ENCODE measurements at places on chromosomes 5 and 9. TPM values are rescaled to one million over a fixed set of nuclear protein-coding genes. Genes with fewer than 3 reads are reported as not detected.
A peak's percentile ranks its signal among the peaks of the same experiment; 100 is the strongest.

The SV2C gene
- total RNA-seq: 0.07 TPM

DNA sequence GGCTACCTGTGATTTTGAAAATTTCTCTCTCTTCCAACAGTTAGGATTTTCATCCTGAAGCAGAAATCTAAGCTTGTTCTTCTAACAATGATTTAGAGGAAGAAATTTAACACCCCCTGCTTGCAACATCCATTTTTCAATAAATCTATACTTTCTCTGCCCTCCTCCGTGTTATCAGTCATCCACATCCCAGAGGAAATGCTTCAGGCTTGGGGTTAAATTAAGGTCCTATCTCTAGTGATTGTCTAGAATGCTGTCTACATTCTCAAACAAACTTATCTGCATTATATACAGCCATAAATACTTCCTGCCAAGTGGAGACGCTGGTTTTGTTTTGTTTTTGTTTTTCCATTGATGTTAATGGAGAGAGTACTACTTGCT is 371.0 kb downstream of the CSNK1G3 start:
- no peak for DNase-seq

The INSL4 gene
- not detected for total RNA-seq

The PCDHGA1 gene
- 0.07 TPM for total RNA-seq

DNA sequence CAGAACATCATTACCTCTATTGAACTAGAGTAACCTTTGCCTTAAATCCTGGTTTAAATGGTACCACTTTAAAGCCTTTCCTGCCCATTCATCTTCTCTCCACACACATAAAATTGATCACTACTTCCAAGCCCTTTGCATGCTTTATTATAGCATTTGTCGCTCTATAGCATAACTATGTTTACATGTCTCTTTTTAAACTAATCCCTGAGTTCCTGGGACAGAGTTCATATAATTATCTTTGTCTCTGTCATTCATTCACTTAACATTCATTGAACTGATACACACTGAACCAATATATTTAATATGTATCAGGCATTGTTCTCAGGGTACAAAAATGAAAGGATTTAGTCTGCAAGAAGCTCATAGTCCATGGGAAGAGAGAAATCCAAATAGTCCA is 37.3 kb downstream of the RECK start:
- no peak for DNase-seq

The LRRC70 gene
- total RNA-seq: 0.34 TPM

The PRSS3 gene
- not detected for total RNA-seq

- no peak for DNase-seq
These were observed 211.2 kb upstream of the TBCA start for GRCh38 chr5:77987331-77987730.

DNA sequence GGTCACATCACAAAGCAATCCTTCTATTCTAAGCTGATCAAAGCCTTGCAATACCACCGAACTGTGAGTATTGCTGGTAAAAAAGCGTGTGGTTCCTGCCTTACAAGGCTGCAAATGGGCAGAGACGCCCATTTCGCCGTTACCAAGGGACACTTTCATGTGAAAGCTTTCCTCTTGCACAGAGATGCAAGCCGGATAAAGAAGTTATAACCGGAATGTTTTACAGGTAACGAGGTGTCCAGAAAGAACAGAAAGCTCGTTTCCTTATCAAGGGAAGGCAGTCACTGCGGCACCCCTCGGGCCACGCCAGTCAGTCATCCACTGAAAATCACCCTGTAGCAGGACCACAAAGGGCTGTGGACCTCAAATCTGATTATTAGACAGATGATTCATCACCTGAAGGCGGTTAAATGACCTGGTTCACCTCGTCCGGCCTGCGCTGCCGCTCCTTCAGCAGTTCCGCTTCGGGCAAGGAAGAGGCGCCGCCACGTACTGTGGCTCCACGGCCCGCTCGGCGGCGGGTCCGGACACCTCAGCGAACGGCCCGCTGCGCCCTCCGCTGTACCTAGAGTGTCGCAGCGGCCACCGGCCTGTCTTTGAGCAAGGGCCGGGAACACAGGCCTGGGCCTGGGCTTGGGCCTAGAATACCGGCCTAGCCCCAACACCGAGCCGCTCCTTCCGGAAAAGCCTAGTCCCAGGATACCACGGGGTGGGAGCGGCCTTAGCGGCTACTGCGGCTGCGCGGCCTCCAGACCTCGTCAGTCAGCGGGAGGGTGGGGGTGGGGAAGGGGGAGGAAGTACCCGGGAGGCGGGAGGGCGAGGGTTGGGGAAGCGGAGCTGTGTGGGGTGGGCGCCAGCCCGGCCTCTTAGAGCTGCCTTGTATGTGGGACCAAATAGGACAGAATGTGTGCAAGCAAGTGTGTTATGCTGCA is at the start of gene KLHL9:
Gene KLHL9 (minus strand): TSS at position 704 of the 932 bp plus-strand sequence. CDS start 545 bp downstream, at position 159.
- peak; percentile 89 for DNase-seq

The TNIP1 gene
- 222 TPM for total RNA-seq

- DNase-seq: peak; percentile 30
These were observed 4.5 kb downstream of the FANCC start for GRCh38 chr9:95313010-95313498.

The CCL28 gene
- total RNA-seq: 12.4 TPM

GRCh38 chr5:137560420-137560819 is 61.3 kb upstream of the SPOCK1 start:
- DNase-seq: no peak

- no peak for DNase-seq
These were observed 786 bp upstream of the KIF3A start for GRCh38 chr5:132737982-132738681.

- DNase-seq: peak; percentile 49
These were observed 10.0 kb downstream of the TLE4 start for GRCh38 chr9:79581794-79582193.

GRCh38 chr5:179405054-179405416 is 59.8 kb upstream of the ADAMTS2 start:
- no peak for DNase-seq

The MAPK9 gene
- 31.8 TPM for total RNA-seq

The DDX31 gene
- 20.9 TPM for total RNA-seq
